Thoracic aorta (tissue), 2 donors: ENCODE measurements at places on chromosomes 7 and 10. TPM values are rescaled to one million over a fixed set of nuclear protein-coding genes. Genes with fewer than 3 reads are reported as not detected.

DNA sequence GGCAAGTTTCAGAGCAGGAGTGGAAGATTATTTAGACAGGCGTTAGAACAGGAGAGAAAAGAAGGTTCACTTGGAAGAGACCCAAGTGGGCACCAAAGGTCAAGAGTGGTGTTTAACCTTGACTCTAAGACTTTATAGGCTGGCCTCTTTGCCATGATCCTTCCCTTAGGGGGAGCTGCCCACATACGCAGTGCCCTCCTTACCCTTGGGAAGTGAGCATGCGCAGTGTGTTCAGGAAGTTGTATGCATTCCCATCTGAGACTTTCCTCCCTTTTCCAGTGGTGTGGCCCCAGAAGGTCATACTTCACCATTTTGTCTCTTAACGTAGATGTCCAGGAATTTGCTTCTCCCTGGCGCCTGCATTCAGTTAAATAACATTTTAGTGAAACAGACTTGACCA lies 95.8 kb downstream of the CXCL12 start:
- H3K36me3 ChIP-seq = no peaks in the 10 kb centered on the region
- no peak overlapping the region for H3K27ac ChIP-seq
- DNase-seq = no peak
- no peaks in the 10 kb centered on the region for H3K27me3 ChIP-seq
- no peak overlapping the region for H3K4me3 ChIP-seq

IDE gene
- total RNA-seq = 39.1 TPM

GRID2IP gene
- 0.35 TPM for total RNA-seq

PTF1A gene
- total RNA-seq = not detected

- peaks cover 43% of the 10 kb centered on the region for H3K4me1 ChIP-seq
- H3K27ac ChIP-seq = no peak overlapping the region
Observed at GRCh38 chr7:101532400-101533102, 96.5 kb downstream of the MYL10 start.

DNA sequence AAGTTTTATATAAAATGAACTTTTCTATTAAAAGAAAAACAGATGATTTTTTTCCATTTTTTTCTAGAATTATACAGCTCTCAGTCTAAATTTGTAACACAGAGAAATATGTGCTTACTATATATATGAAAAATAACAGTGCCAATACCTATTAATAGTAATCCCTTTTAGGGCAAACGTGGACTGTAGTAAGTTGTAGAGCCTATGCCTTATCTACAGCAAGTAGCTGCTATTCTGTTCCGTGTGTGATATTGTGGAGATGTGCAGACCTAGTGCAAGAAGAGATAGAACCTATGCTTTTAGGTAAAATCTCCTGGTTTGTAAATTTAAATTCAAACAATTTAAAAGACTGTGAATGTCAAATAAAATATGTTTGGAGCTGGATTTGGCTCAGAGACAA lies 72.9 kb downstream of the FAS start:
- H3K27ac ChIP-seq = no peak overlapping the region
- peaks cover 3% of the 10 kb centered on the region for H3K4me1 ChIP-seq
- no peaks in the 10 kb centered on the region for H3K36me3 ChIP-seq
- no peak overlapping the region for H3K4me3 ChIP-seq
- peaks cover 1% of the 10 kb centered on the region for H3K27me3 ChIP-seq

PSD gene
- 0.21 TPM for total RNA-seq

- H3K4me3 ChIP-seq = no peak overlapping the region
- no peak overlapping the region for H3K27ac ChIP-seq
- H3K4me1 ChIP-seq = peaks cover 18% of the 10 kb centered on the region
- DNase-seq = no peak
Observed at GRCh38 chr7:17044396-17044795, 162.6 kb upstream of the AGR3 start.

DNA sequence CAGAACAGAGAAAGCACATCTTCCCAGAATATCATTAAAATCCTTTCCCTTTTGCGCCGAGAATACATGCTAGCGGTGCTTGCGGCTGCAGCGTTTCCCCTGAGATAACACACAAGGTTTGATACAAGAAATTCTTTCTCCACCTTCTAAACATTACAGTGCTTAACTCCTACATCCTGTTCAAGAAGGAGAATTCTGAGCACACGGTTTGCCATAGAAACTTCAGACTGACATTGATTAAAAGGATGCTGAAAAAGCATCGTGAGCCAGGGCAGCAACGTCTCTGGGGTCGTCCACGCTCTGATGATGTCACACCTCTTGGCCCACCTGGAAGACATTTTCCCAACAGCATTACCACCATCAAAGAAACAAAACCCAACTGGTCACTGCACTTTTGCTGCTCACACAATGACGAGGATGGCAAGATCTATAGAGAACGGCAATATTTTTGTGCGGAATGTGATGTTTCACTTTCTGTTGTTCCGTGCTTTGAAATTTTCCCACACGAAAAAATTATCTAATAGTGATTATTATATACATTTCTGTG lies 27.0 kb upstream of the PRSS1 start:
- no peak overlapping the region for H3K4me3 ChIP-seq
- H3K27ac ChIP-seq = no peak overlapping the region
- no peaks in the 10 kb centered on the region for H3K27me3 ChIP-seq
- no peaks in the 10 kb centered on the region for H3K4me1 ChIP-seq

- DNase-seq = no peak
- no peaks in the 10 kb centered on the region for H3K4me1 ChIP-seq
- no peaks in the 10 kb centered on the region for H3K36me3 ChIP-seq
- no peak overlapping the region for H3K4me3 ChIP-seq
- H3K27me3 ChIP-seq = no peaks in the 10 kb centered on the region
Observed at GRCh38 chr10:9209105-9209798, 1154.8 kb downstream of the GATA3 start.
